ENCODE measurements at places on chromosomes 7 and 10.

DNA sequence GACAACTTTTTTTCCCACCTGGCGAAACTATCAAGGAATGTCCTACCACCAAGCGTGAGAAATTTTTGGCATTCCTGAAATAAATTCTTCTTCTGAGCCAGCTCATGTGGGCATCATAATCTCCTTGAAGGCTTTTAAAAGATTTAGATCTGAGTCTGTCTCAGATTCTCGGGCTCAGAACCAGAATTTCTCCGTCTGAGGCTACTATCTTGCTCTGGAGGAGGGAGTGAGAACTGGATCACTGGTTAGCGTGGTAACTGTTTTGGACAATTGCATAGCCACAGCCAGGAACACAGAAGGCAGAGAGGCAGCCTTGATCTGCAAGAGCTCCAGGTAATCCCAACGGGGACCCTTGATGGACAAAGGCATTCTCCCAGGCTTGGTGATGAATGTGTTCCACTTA lies 1.0 kb upstream of the PLAC9 start:
- no peak for DNase-seq

GRCh38 chr10:26528715-26529393 lies 90.7 kb downstream of the APBB1IP start:
- DNase-seq: no peak

- no peak for DNase-seq
These were observed 42.5 kb downstream of the CDCA7L start for GRCh38 chr7:21903020-21903786.

DNA sequence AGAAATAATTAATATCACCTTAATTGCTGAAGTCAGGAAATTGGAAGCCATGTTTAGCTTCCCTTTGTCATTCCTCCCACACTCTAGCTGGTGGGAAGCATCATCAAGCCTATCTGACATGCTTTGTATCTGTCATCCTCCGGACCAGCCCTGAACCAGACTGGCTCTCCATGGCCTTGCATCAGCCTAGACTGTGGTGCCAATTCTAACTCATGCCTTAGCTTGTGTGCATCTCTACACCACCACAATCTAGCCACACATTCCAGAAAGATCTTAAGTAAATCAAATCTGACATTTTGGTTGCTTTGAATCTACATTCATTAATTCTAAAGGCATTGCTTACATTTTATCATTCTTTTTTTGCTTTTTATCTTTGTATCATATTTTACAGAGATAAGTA lies 196.4 kb upstream of the VSTM2A start:
- no peak for DNase-seq

DNA sequence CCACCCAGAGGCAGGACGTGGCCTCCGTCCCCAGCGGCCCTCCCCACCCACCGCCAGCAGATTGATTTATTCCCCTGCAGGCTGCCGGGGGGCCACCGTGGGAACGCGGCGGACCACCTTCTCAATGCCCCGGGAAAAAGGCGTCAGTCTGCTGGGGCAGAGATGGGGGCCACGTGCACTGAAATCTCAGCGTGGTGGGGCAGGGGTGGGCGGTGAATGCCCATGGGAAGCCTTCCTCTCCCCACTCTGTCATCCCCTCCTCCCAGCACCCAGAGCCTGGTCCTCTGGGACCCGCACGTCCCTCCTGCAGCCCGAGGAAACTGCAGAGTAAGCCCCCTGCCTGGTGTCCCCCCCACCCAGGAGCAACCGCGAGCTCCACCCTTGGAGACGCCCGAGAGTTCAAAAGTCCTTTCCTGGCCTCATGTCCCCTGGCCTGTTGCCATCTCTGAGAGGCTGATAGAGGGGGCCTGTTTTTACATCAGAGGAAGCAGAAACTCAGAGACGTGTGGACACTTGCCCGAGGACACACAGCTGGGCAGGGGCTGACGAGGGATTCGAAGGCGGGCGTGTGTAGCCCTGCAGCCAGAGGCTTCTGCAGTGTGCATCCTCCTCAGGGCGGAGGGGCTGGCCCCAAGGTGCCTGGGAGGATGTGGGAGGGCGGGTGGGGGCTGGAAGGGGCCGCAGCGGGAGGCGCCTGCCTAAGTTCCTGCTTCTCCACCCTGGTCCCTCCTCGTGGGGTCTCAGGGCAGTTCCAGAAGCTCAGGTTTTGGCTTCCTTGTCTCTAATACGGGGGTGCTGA lies 21.8 kb downstream of the UNCX start:
- no peak for DNase-seq

GRCh38 chr7:50640779-50641178 lies 75.6 kb upstream of the DDC start:
- DNase-seq: no peak

DNA sequence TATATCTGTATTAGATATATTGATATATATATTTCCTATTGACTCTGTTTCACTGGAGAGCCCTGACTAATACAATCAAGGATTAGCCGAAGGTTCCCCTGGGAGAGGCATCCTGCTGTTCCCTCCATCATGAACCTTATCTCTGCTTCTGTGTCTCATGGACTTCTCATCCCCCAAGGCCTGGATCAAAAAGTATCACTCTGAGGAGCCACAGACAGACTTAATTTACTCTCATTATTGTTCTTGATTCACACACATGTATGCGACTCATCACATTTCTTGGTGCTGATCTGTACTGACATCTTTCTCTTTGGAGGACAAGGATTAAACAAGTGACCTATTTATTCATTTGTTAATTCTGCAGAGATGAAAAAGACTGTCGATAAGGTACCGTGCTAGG lies 550.2 kb downstream of the KCNMA1 start:
- no peak for DNase-seq

DNA sequence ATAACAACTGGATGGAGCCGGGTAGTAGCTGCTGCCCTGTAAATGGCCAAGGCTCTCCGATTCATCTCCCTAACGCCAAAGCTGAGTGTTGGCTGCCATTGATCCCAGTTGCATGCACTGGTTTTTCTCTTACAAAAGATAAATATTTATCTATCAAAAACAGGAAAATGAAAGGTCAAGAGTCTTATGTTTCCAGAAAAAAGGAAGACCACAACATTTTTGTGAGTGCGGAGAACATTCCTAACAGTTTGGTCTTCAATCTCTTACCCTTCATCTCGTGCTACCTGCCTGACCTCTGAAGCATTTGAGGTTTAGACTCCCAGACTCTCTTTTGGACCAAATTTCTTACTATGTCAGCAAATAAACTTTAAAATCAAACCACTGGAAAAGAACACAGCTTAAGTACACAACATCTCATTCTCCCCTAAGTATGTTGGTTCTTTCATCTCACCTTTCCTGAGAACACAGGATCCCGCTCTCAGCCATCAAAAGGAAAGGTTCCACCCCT lies 61.6 kb downstream of the SORBS1 start:
- DNase-seq: no peak

DNA sequence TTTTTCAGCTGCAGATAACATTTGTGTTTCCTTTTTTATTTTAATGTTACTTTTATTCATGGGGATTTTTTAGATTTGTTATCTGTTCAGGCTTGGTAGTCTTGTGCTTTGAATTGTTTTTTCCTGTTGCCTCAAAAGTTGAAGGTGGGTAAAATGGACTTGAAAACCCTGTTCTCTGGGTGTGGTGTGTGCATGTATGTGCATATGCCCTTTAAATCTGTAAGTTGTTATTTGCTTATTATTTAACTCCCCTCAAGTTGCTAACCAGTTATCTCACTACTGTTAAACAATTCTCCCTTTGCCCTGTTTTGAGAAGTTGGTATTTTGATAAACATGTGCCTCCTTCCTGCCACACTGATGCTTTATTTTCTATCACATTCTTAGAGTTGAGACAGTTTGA lies 30.6 kb downstream of the TSPAN14 start:
- DNase-seq: no peak

GRCh38 chr10:33229949-33230267 lies 104.6 kb downstream of the NRP1 start:
- no peak for DNase-seq

DNA sequence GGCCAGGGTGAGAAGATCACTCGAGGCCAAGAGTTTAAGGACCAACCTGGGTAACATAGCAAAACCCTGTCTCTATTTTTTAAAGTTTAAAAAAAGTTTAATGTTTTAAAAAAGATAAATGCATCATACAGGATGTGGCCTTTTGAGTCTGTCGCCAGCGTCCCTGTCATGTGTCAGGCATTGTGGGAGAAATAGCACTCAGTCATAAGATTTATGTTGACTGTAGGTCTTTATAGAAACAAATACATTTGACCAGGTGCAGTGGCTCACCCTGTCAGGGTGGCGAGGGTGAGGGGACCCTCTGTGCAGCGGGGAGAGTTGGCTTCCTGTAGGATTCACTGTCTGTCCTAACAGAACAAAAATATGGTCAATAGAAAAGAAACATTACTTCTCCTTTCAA lies 63.5 kb upstream of the SH2B2 start:
- DNase-seq: no peak

- no peak for DNase-seq
These were observed 1.9 kb downstream of the SLC18A3 start for GRCh38 chr10:49611816-49612512.

GRCh38 chr7:11517853-11518252 lies 314.1 kb downstream of the THSD7A start:
- no peak for DNase-seq

DNA sequence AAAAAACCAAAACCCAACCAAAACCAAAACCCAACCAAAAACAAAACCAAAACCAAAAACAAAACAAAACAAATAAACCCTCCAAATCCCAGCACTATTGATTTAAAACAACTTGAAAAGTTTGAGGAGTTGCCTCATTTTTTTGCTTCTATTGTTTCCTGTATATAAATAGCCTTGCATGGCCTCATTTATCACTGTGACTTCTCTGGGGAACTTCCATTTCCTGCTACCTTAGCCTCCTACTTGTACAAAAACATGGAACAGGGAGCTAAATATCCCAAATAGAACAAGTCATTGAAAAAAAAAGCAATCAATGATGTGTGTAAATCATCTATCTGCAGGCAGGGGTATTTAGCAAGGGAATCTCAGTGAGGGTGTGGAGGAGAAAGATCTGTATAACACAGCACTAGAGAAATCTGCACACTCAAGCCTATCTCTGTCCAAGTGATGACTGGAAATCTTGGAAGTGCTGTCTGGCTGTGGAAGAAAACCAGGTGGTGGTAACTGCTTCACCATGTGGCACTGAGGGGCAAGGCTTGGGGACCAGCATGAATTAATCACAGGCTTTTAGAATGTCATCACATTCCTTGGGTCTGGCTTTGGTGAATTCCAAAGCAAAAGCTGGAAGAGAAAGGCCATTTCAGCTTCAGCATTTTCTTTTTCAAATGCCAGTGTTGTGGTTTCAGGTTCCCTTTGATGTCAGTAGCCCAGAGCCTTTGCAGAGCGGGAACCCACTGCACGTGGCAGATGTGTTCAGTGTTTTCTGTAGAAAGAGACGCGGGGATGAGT lies 349.5 kb upstream of the ZNF32 start:
- no peak for DNase-seq

DNA sequence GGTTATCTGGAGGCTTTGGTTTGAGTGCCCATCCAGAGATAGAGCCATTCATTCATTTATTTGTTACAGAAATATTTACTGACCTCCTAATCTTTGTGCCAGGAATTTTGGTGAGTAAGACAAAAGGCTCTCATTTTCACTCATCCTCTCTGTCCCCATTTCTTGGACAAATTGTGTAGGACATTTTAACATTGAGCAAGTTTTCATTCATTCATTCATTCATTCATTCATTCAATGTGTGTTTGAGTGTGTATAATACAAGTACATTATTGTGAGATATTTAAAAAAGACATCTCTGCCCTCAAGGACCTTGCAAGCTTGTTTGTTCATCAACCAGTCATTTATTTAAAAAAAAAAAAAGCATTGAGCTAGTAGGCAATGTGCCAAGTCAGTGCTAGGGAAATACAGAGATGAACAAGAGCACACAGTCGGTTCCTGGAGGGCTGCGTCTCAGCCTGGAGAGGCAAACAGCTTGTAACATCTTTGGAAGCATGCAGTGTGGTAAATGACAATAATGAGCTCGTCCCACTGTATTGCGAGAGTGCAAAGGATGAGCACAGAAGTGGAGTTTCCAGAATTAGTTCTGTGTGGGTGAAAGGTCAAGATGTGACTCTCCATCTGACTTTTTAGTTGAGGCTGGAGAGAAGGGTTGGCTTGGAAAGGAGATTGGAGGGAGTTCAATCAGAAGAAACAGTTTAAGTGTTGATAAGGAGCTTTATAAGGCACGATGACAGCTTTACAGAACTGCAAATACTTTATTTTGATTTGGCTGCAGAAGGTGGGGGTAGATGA lies 50.5 kb upstream of the HBP1 start:
- no peak for DNase-seq

DNA sequence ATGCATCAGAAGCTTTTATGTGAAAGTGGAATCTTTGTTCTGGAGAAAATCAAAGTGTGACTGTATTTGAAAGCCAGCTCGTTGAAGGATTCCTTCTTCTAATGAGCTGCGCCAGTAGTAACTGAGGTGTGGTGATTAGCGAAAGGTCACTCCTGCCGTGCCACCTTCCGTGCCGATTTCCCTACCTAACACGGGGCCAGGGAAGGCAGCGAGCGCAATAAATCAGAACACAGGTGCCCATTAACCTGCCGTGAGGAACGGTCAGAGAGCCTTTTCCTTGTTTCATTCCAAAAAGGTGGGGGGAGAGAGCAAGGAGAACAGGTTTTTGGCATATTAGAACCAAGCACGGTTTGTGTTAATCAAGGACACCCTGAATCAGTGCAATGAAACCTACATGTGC lies 258.0 kb downstream of the CELF2 start:
- no peak for DNase-seq
